Anterior cingulate cortex (tissue), 58 donors: ENCODE measurements at places on chromosomes 3 and 15.
A peak's percentile ranks its signal among the peaks of the same experiment; 100 is the strongest.

DNA sequence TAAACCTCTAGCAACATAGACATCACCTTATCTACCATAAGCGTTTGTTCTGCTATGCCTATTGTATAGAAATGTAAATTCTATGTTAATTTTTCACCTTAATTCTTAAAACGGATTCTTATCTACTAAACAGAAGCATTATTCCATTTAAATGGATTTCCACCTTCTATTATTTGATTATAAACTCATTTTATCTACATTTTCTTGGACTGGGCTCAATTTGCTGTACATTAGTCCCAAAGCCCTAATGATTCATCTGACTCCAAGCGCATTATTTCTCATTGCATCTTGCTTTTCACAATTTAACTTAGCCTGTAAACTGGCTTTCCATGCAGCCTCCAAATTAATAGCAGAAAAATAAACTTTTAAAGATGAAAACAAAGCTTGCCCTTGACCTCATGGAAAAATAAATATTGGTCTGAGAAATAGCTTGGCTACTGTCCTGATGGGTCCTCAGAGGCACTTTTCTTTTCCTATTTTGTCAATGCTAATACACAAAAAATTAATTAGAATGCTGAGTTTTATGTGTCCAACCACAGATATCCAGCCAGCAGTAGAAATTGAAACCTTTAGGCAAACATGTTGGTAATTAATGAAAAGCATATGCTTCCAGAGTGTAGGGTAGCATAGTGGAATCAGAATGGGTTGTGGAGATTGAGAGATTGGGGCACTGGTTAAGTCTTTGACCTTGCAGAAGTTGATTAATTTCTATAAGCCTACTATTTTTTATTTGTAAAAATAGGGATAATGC lies 81.4 kb upstream of the CFAP20DC start:
- no peak for DNase-seq

- no peak for DNase-seq
Measured at GRCh38 chr3:160748231-160748630, 7.8 kb upstream of the PPM1L start.

DNA sequence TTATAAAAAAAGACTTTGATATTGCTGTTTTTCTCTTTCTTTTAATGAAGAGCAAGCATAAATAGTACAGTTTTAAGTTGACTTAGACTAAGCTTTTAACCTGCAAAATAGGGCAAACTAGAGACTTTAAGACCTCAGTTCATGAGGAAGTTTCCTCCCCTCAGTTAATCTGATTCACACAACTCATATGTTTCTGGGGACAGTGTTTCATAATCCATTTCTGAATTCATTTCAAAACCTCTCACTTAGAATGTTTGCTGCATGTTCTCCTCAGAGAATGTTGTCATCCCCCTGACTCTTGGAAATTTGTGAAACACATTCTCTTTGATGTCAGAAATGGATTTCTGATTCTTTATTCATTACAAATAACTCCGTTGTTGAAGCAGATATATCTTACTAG lies 79.3 kb upstream of the SKOR1 start:
- no peak for DNase-seq

- peak; percentile 5 for DNase-seq
Measured at GRCh38 chr3:141050576-141051442, at the start of gene SPSB4. Gene SPSB4 (plus strand): TSS chr3:141051347. CDS start chr3:141066105, 14,758 bp downstream.
